ENCODE measurements at places on chromosomes 6 and 20.

DNA sequence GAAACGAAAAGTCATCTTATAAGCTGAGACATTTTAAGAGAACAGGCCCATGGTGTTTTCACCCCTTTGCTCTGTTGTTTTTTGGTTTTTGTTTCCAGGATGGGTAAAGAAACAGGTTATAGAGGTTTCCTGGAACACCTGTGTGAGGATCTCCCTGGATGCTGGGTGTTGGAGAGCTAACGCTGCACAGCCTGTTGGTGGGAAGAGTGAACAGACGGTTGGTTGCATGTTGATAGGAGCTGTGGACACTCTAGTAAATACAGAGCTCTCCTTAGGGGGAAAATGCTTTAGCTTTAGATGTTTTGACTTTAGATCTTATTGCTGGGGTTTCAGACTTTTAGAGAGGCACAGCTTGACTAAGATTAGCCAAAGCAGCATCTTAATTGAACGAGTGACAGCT, 235.2 kb downstream of the SOX4 start:
- DNase-seq = no peak

DNA sequence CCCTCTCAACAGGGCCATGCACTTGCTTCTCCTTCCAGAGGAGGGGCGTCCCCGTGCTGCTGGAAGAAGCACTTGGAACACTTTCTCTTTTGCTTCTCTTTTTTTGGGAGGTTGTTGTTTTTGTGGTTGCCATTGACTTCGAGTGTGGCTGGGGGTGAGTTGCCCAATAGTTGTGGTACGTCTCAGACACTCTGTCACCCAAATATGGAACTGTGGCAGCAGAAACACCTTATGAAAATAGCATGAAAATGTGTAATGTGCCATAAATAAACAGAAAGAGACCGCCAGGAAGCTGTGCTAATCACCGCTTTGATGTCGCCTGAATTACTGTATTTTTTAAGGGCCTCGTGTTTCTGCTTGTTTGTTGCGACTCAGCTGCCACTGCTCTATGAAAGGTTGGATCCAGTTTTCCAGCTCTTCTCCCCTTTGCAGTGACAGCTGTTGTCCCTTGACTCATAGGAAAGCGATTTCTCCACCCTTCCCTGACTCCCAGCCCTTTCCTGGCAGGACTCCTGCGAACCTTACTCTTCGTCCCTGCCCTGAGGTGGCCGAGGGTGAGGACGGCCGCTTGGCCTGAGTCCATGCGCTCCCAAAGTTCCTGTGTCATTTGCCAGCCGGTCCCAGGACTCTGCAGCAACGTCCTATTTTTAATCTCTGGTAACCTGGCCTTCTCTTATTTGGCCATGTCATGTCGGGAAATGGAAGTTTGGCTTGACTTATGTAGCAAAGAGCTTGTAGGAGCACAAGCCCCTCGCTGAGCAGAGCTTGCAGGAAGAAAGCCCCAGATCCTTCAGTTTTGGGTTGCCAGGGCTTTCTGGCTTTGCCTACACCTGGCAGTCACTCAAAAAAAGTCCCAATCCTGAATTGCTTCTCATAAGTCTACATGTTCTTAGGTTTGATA, 694.6 kb downstream of the QKI start:
- no peak for DNase-seq

DNA sequence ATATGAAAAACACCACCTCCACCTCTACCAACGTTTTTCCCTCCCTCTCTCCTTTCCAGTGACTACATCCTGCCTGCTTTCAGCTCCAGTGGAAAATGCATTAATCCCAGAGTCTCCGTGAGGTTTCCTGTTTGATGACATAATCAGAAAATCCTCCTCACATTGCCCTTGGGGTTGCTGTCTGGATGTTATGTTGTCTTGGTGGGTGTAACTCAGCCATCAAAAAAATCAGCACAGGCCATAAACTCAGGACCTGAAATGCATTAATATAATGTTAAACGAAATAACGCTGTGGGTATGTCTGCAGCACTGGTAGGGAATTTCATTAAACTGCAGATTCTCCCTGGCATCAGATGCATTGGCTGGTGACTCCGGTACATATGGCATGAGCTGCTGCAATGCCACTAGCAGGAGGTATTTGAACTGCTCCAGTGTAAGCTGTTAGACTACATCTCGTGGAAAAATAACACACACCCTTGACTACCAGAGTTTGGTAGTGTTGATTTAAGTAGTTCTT, 297.8 kb downstream of the PRL start:
- DNase-seq = no peak

DNA sequence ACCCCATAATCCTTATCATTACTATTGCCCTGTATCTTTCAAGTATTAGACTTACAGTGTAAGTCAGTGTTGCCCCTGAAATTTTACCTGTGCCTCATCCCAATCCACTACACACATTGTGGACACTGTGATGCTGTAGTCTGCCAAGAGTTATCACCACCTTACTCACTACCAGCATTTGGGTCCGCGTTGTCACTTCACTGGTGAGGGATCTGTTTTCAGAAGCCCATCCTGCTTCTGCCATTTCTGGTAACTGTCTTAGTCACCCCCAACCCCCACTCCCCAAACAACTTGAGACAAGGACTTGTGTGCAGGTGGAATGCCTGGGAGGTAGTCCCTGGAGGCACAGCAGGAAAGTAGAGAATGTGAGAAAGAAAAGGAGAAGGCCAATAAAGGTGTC, 6.0 kb upstream of the RAB44 start:
- DNase-seq = no peak

GRCh38 chr20:41081276-41081814, 52.7 kb downstream of the TOP1 start:
- no peak for DNase-seq

- DNase-seq = no peak
These were observed 5.8 kb downstream of the HDGFL1 start for GRCh38 chr6:22575190-22575589.

DNA sequence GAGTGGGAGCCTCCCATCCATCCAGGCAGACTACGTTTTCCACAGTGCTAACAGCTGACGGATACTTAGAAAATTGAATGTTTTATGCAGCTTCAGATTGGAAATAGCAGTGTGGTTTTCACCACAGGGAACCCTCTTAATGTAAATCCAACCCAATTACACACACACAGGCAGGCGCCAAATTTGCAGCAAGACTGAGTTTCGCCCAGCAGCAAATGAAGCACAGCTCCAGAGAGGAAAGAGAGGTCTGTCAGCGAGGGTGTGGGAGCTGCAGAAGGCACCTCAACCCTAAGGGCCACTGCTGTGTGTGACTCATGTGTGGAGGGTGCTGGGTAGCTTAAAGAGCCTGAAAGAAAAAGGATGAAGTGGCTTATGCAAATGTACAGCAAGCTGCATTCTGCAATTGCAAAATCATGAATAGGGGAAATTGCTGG, 365.7 kb downstream of the MAFB start:
- DNase-seq = no peak

DNA sequence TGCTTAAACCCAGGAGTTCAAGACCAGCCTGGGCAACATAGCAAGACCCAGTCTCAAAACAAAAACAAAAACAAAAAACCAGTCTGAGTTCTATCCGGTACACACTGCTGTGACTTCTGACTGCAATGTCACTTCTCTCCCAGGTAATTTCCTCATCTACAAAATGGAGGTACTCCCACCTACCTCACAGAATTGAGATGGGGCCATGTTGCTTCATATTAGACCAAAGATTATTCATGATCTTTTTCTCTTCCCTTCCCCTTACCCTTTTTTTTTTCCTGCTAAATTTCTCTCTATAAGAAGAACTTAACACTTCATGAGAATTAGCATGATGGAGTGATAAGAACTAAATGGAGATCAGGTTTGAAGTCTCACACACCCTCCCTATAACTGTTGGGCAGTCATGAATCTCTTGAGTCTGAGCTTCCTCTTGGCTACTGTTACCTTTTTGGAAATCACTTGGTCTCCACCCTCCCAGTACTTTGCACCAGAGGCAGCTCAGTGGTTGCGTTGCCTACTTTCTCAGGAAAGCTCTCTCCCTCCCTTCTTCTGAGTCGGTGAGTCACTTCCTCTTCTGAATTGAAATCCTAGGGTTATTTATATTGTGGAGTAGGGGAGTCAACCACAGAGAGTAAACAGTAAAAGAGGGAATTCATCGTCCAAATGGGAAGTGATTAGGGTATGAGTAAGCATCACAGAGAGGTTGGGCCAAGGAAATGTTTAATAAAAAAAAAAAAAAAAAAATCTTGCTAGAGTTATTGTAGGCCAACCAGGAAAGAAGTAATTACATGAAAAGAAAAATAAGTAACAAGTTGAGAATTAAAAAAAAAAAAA, 59.9 kb upstream of the MAP7 start:
- no peak for DNase-seq

- no peak for DNase-seq
These were observed 1056.2 kb downstream of the EPHA7 start for GRCh38 chr6:92363111-92363510.

DNA sequence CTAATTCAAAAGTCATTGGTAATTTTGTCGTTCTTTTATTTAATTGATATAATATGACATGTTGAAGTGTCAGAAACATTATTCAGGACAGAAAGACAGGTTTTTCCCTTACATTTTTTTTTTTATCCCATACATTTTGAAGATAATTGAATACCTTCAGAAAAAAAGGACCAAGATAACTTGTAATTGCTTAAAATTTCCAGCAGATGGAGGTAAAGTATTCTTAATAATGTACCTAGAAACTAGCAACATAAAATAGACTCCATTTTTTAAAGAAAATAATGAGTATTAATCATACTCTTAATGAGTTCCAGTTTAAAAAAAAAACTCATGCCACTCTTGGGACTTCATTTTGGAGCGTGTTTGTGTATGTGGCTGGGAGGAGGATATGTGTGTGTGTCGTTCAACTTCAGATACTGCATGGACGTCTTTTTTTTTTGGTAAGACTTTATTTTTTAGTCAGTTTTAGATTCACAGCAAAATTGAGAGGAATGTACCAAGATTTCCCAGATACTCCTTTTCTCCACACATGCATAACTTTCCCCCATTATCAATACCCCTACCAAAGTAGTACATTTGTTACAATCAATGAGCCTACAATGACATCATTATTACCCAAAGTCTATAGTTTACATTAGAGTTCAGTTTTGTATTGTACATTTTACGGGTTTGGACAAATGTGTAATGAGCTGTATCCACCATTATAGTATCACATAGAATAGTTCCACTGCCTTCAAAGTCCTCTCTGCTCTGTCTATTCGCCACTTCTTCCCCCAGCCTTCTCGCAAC, 79.4 kb downstream of the ROS1 start:
- no peak for DNase-seq

- no peak for DNase-seq
These were observed 72.7 kb downstream of the METTL24 start for GRCh38 chr6:110285306-110286060.

DNA sequence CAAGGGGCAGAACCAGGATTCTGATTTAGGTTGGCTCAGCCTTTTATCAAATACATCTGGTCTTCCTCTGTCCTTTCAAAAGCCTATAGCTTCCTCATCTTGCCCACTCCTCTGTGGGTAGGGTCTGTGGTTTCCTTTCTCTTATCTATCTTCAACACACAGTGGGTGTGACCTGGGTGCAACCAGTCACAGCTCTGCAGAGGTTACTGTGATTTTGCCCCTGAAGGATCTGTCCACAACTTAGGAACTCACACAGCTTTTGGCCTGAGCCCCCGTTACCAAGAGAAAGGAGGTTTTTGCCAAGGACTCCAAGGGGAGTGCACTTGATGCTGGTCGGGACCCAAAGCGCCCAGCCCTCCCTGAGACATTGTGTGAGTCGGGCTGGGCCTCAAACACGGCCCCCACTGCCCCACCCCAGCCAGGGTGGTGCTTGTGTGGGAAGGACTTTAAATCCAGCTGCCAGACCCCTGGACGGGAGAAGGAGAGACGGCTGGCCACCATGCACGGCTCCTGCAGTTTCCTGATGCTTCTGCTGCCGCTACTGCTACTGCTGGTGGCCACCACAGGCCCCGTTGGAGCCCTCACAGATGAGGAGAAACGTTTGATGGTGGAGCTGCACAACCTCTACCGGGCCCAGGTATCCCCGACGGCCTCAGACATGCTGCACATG, at the start of gene PI16:
TSS of gene PI16 (plus strand) at position 477 of the 670 bp plus-strand sequence. CDS start at position 500, 23 bp downstream.
- DNase-seq = no peak

GRCh38 chr20:39960522-39961428, 728.3 kb downstream of the MAFB start:
- DNase-seq = no peak

DNA sequence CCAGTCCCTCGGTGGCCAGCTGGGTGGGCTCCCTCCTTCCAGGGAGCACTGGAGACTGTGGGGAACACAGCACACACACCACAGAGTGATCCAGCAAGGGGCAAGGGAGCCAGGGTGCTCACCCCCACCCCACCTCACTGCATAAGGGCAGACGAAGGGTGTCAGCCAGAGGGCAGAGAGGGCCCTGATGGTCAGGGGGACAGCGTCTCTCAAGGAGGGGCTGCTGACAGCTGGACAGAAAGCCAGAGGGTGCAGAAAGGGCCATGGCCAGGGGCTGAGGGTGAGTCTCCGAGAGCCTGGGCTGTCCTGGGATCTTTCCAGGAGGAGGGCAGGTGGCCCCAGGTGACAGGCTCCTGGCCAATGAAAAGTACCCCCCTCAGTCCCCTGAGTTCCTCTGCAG, 73.4 kb upstream of the PMEPA1 start:
- no peak for DNase-seq

DNA sequence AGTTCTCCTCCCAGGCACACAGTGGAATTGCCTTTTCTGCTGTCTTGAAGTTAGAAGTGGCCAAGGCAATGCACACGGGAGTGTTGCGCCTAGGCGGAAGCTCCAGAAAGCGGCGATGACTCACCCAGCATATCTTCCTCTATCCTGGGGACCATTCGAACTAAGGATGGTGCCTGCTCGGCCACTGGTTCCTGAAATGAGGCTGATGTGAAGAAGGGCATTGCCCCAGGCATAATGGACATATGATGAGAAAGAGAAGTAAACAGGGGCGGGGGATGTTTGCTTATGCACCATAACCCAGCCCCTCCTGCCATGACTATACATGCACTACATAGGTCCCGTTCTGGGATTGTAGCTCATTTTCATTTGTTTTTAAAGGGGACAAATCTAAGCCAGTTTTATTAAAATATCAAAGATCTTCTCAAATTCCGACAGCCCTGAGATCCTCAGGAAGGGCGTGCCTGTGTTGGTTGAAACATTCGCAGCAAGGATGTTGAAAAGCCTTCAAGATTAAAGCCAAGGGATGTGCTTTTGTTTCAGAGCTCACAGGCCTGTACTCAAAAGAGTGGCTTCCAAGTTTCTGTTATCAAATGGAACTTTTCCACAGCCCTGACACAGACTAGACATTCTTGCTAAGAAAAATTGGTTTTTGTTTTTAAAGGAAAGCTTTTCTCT, 218.5 kb downstream of the LY86 start:
- no peak for DNase-seq

GRCh38 chr6:56852260-56853010, 102.5 kb upstream of the BEND6 start:
- no peak for DNase-seq
